Effector CD8-positive, alpha-beta T cell (primary cell): ENCODE measurements at places on chromosomes 7 and 10.

DNA sequence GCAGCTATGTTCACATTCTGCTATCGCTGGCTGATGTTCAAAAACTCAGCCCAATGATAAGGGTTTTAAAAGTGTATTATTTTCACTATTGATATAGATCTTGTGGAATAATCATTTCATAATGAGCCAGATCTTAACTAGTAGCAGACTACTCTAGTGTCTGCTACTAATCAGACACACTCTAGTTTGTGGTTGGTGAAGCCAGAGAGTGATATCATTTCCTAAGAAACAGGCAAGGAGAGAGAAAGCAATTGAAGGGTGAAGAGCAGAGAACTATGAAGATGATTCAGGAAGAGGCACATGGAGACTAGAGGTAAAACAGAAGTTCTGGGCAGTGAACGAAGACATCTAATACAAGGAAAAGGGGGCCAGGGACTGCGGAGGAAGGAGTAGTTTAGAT, 58.2 kb upstream of the BET1 start:
- no peak for DNase-seq

DNA sequence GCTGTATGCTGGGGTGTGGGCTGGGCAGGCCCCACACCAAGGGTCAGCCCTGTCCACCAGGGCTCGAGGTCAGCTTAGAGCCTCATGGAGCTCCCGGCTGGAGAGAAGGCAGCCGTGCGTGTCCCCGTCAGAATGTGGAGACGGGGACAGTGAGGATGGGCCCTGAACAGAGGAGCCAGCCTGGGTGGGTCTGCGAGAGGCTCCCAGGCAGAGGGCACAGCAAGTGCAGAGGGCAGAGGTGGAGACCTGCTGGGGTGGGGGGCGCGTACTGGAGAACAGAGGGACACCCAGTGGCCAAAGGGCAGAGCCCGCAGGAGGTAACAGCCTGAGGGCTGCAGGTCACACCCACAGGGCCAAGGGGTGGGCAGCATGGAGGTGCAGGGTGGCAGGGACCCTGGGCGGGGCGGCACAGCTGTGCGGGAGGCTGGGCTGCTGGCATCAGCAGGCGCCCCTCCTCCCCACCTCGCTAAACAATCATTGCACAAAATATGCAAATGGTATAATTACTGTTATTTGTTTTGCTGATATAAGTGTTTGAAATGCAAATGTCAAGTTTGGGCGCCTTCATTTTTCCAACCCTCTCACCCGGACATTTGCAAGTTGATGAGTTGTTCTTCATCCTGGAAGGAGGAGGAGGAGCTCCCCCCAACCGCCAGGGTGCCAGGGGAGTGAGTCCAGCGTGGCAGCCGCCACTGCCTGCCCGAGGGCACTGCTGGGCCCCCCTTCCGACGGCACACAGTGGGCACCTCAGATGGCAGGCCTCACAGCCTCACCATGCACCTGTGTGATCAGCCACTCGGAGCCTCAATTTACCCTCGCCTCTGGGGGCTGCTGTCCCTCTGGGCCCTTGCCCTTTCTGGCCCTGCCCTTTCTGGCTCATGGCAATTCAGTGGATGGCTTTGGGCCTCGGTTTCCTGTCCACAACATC, 35.0 kb downstream of the ELFN1 start:
- DNase-seq = no peak

DNA sequence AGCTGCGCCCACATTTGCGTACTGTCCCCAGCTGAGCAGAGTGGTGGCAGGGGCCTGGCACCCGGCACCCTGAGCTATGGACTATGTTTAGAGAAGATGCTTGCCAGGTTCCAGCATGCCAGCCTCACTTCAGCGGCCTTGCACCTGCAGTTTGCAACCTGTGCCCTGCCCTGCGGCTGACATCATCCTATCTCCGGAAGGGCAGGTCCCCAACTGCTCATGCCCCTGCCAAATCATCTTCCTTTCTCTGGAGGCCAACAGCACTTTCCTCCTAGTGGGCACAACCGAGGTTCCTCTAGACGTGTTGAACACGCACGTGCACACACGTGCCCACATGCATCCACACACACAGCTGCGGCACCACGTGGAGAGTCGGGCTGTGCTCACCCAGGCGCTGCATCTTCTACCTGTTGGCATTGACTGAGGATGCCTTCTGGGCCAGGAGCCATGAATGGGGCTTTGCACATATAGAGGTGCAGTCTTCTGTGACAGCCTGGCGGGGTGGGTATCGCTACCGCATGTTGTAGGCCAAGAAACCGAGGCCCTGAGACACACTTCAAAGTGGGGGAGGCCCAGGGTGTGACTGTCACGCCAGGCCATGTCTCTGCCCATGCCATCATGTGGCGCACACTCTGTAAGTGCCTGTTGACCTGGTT, 24.5 kb downstream of the CNPY1 start:
- DNase-seq = no peak

GRCh38 chr10:86312701-86313270, 53.8 kb downstream of the GRID1 start:
- DNase-seq = no peak

DNA sequence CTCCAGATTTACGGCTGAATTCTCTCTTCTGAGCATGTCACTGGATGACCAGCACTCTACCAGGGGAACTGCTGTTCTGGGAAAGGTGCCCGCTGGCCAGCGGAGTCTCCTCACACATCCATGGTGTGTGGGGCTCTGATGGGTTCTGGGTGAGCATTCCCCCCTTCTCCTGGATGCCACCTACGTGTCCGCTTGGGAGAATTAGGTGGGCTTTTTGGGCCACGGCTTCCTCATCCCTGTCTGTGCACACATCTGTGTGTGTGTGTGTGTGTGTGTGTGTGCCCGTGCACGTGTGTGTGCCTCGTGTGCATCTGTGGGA, 163.0 kb downstream of the DNAJB6 start:
- no peak for DNase-seq

DNA sequence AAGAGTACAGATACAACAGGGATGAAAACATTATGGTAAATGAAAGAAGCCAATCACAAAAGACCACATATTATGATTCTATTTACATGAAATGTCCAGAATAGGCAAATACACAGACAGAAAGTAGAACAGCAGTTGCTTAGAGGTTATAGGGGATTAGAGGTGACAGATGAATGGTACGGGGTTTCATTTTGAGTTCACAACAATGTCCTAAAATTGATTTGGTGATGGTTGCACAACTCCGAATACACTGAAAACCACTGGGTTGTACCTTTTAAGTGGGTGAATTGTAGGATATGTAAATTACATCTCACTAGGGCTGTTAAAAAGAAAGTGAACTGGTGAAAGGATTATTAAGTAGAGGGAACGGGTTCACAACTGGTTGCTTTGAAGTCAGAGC, 76.3 kb upstream of the MRLN start:
- no peak for DNase-seq

DNA sequence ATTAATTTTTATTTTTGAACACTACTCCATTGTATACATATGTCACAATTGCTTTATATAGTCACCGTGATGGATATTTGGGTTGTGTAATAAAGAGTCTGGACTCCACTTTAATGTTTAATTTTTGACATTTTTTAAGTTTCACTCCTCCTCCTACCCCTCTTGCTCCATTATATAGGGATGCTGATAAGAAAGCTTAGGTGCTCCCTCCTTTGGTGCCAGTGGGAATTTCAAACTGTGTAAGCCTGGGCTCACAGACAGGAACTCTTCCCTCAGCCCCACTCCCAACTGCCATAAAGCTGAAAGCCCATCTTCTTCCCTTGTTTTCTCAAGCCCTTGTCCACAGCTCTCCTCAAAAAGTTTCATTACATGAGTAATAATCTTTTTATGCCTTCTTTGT, 47.6 kb downstream of the TWIST1 start:
- DNase-seq = no peak

- DNase-seq = no peak
Measured at GRCh38 chr7:85125176-85125575, 61.7 kb downstream of the SEMA3D start.

DNA sequence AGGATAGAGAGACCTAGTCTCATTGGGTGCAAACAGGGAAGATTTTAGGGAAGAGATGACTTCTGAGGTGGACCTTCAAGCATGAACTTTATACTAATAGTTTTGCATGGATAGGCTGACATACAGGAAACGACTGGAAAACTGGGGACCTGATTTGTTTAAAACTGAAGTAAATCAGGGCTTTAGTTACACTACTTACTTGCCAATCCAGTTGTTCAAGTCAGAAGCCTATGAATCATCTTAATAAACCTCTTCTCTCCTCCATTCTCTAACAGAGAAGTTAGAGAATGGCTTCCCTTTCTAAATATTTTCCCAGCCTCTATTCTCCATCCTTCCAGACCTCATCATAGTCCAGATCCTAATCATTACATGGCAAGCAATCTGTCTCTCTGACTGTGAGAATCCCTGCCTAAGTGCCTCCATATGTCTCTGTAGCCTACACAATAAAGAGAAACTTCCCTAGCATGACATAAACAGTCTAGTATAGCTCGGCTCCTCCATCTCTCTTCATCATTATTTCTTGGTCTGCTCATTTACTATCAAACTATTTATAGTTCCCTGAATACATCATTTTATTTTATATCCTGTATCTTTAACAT, 55.8 kb downstream of the PRKG1 start:
- DNase-seq = no peak
